ENCODE measurements at places on chromosomes 5 and 9. TPM values are rescaled to one million over a fixed set of nuclear protein-coding genes. Genes with fewer than 3 reads are reported as not detected.
A peak's percentile ranks its signal among the peaks of the same experiment; 100 is the strongest.

The SPATA31D4 gene
- total RNA-seq, result not detected

The SEC24A gene
- total RNA-seq, result 23.4 TPM

The TRIM23 gene
- 65.4 TPM for total RNA-seq

The SPATA31E1 gene
- not detected for total RNA-seq

GRCh38 chr9:14057368-14058324 lies 256.3 kb downstream of the NFIB start:
- no peak for DNase-seq

GRCh38 chr9:132443951-132444607 lies 34.1 kb downstream of the CFAP77 start:
- DNase-seq, result no peak

- DNase-seq, result no peak
Observed at GRCh38 chr5:154370119-154370518, 75.7 kb upstream of the SAP30L start.

- DNase-seq, result no peak
Observed at GRCh38 chr9:13750061-13750460, 470.6 kb upstream of the MPDZ start.

DNA sequence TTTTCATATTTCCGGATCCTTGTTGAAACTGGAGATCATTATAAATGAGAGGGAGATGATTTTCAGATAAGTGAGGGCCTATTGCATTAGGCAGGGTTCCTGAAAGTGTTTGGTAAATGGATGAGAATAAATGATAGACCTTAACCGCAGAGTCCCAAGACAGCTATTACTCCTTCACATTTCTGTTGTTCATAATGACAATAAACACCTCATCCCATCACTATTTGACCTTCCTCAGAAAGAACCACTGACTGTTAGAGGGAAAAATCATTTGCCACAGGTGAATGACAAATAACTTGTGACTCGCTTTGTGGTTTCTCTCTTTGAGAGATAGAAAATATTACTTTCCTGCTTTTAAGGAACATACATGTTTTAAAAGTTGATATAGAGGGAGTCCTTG lies 47.3 kb upstream of the TRMT10B start:
- no peak for DNase-seq

- DNase-seq, result no peak
Observed at GRCh38 chr5:67142816-67143215, 53.8 kb downstream of the CD180 start.

- DNase-seq, result no peak
Observed at GRCh38 chr9:75889977-75890471, 449 bp upstream of the PCSK5 start.

- no peak for DNase-seq
Observed at GRCh38 chr5:23396346-23396745, 111.1 kb upstream of the PRDM9 start.

DNA sequence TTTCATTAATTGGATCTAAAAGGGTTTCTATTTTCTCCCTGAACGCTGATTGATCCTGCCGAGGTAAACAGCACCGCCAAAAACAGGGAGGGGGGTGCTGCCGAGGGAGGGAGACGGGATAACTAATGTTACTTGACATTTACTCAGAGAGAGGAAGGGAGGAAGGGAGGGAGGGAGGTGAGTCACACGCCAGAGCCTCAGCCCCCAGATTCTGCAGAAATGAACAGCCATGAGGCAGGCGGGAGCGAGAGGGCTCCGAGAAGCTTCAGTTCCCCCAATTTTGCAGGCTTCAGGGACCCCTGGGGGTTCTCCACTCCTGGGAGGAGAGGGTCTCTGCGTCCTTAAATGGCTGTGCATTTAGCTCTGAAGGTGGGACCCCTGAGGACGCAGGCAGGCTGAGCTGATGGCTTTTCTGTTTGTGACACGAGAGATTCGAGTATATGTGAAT lies 59.1 kb upstream of the IER5L start:
- no peak for DNase-seq

DNA sequence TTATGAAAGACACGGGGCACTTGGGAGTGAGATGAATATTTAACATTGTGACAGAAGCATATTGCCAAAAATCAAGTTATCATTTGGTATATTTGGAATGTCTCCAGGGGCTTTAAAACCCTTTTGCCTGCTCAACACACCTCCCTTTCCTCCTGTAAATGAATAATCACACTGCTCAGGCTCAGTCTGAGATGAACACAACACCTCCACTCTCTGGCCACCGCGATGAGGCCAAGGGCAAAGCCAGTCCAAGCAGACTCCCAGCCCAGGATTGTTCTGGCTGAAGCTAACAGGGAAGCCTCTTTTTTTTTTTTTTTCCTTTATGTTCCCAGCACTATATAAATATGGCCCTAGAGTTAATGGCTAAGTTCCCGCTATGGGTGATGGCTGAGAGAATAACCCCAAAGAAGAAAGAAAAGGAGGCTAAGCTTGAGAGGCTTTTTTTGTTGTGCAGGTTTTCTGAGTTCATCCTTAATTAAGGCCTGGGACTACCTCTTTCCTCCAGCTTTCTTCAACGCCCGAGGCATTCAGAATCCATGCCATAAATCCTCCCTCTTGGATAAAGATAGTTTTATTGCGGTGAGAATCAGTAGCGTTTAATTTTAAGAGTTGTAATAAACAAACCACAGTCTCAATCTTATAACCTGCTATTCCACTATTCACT lies 10.5 kb upstream of the ERAP1 start:
- DNase-seq, result peak; percentile 36

GRCh38 chr9:81312346-81312745 lies 377.0 kb downstream of the TLE1 start:
- DNase-seq, result no peak

GRCh38 chr9:126132746-126133145 lies 193.9 kb upstream of the MVB12B start:
- DNase-seq, result no peak
